NCI-H146 (cell line): ENCODE measurements at places on chromosomes 1 and 21.
A peak's percentile ranks its signal among the peaks of the same experiment; 100 is the strongest.

DNA sequence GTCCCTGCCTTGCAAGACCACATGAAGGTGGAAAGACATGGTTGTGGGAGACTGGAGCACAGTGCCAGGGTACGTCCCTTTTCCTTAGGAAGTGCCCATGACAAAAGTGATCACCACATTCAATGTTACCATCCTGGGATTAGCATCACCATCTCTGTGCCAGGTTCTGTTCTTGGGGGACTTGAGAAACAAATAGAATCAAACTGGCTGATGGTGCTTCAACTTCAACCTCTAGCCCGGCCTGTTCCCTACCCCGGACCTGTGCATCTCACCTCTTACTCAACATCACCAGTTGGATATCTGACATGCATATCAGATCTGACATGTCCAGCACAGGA, 153.3 kb downstream of the GRIK3 start:
- no peak for DNase-seq

GRCh38 chr1:89800718-89801117, 20.1 kb upstream of the LRRC8D start:
- no peak for DNase-seq

GRCh38 chr1:173005196-173005864, 45.4 kb downstream of the TNFSF18 start:
- DNase-seq, result no peak

DNA sequence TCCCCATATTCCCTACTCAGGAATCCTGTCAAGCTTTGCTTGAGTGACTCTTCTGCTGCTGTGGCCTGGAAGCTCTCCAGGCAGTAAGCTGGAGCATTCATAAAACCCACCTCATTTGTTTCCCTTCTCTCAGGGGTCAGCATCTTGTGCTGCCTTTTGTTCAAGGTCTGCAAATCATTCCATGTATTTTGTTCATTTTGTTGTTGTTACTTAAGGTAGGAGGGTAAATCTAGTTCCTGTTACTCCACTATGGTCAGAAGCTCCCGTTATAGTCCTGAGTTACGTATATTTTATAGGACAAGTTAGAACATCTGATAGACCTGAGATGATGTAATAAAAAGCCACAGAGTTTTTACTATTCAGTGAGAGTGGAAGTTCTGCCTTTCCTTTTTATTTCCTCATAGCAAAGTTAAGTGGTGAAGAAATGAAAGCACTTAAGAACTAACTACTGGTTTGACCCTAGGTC, 9.9 kb downstream of the SYNJ1 start:
- no peak for DNase-seq

DNA sequence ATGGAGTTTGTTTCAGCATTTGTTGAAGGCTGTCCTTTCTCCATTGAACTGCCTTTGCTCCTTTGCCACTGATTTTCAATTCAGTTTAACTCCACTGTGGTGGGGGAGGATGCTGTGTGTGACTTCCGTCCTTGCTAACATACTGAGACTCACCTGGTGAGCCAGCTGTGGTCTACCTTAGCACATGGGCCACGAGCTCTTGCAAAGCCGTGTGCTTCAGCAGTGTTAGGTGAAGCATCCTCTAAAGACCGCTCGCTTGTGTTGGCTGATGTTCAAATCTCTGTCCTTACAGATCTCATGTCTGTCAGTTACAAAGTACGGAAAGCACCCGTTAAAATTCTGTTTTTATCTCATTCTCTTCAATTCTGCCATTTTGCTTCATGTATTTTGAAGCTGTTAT, 3.6 kb upstream of the SPATC1L start:
- DNase-seq, result no peak

DNA sequence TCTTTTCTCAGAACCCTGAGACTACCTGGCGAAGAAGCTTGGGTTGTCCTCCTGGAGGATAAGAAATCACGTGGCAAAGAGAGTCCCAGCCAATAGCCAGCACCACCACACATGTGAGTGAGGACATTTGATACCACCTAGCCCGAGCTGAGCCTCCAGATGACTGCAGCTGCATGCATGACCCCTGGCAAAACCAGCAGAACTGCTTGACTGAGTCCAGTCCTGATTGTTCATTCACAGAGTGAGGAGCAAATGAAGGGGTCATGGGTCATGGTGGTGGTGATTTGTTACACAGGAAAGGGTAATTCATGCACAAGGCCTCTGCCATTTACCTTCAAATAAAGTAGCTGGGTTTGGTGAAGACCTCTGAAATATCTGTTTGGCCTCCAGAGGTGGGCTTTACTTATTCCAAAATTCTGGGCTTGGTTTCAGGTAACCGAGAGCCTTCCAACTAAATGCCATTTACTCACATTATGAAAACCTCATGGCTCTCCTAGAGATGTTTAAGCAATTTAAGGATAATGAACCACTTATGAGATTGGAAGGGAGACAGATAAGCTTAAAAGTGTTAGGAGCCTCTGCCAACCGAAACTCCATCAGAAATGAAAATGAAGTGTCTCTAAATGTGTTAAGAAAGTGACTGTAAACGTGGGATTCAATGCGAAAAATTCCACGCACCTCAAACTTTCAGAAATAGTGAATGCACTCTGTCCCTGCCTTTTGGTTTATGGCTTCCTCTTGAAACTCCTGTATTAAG, 163.3 kb downstream of the SLC35F3 start:
- DNase-seq, result no peak

- no peak for DNase-seq
Observed at GRCh38 chr1:202351725-202352124, 3.2 kb downstream of the PPP1R12B start.

- DNase-seq, result no peak
Observed at GRCh38 chr1:156643049-156643777, 1.3 kb downstream of the BCAN start.

- DNase-seq, result no peak
Observed at GRCh38 chr21:45119812-45120211, 45.4 kb downstream of the ADARB1 start.

DNA sequence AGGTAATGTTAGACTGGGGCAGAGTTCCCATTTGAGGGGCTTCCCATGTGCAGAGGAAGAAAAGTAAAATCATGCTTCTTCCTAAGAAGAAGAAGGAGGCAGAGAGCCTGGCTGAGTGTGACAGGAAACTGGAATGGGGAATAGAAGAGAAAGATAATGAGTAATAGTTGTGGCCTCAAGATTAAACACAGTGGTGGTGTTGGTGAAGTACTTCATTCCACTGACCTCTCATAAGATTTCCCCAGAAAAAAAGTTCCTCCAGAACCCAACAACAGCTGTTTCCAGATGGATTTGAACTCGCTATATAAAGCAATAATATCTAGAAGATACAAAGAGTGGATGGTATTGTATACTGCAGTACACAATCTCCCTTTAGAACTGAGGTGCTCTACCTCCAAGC, 13.0 kb downstream of the RGS1 start:
- DNase-seq, result no peak

DNA sequence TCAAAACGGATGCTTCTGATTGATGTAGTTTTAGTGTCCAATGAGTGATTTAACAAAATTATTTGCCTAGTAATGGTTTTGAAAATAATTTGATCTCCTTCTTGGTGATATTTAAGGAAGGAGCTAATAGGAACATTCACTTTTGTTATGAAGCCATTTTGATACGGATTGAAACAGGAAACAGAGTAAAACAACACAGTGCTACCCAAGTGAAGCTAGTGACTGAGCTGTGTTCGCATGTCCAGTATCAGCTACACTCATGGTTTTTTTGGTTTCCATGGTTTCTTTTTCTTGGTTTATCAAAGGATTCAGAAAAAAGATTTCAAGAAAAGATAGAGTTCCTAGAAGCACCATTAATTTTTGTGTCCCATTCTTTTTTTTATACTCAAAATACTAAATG, 40.1 kb upstream of the PLEKHO1 start:
- DNase-seq, result no peak

- DNase-seq, result no peak
Observed at GRCh38 chr1:53942127-53942957, 3.2 kb downstream of the IFT25 start.

GRCh38 chr1:204670152-204670927, 15.2 kb downstream of the LRRN2 start:
- DNase-seq, result no peak

- DNase-seq, result peak; percentile 90
Observed at GRCh38 chr1:157045250-157046218, at the start of gene ARHGEF11. Gene ARHGEF11, minus strand, starts transcription at chr1:157045742. Its CDS starts 1,412 bp downstream, at chr1:157044330.

GRCh38 chr1:84146411-84147032, 2.5 kb downstream of the PRKACB start:
- no peak for DNase-seq

DNA sequence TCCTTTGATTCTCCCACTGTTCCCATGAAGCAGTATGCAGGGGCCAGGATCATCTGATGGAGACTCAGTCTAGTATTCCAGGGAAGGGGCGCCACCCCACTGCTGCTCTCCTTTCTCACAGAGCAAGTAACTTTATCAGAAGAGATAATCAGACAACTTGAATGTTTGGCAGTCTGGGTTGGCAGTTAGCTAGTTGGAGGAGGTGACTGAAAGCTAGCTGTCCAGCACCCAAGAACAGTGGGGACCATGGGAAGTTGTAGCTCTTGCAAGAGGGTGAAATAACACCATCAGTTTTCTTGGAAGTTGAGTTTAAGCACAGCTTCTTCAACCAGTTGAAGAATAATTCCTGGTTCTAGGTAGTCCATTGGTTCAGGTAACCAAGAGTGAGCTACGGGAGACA, 22.2 kb upstream of the AGL start:
- no peak for DNase-seq

- DNase-seq, result no peak
Observed at GRCh38 chr1:185627171-185627570, 107.0 kb upstream of the HMCN1 start.

DNA sequence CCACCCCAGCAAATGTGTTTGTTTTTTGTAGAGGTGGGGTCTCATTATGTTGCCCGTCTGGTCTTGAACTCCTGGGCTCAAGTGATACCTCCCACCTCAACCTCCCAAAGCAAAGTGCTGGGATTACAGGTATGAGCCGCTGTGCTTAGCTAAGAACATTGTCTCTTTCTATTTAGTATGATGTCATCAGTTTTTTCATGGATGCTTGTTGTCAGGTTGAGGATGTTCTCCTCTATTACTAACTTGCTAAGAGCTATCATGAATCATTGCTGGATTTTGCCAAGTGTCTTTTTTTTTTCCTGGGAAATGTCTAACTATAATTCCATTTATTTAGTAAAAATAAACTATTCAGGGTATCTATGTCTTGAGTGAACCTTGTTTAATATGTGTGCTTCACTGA, 19.0 kb upstream of the MPC2 start:
- DNase-seq, result no peak

DNA sequence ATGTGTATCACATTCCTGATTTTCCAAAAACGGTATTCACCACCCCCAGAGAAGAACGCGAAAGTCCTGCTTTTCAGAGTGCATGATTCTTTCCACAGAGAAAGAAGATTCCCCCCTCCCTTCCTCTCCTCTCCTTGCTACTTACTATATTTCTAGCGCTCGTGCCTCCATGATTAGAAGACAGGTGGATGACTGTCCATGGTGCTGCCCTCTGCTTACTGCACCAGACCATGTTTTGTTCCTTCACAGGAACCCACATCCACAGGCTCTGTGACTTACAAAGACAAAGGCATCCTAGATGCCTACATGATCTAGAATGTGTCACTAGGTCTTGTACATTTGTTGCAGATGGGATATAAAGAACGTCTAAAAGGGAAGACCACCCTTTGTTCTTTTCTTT, 49.1 kb upstream of the ZNF648 start:
- no peak for DNase-seq

GRCh38 chr1:117633068-117633345, 27.2 kb downstream of the TENT5C start:
- DNase-seq, result no peak

DNA sequence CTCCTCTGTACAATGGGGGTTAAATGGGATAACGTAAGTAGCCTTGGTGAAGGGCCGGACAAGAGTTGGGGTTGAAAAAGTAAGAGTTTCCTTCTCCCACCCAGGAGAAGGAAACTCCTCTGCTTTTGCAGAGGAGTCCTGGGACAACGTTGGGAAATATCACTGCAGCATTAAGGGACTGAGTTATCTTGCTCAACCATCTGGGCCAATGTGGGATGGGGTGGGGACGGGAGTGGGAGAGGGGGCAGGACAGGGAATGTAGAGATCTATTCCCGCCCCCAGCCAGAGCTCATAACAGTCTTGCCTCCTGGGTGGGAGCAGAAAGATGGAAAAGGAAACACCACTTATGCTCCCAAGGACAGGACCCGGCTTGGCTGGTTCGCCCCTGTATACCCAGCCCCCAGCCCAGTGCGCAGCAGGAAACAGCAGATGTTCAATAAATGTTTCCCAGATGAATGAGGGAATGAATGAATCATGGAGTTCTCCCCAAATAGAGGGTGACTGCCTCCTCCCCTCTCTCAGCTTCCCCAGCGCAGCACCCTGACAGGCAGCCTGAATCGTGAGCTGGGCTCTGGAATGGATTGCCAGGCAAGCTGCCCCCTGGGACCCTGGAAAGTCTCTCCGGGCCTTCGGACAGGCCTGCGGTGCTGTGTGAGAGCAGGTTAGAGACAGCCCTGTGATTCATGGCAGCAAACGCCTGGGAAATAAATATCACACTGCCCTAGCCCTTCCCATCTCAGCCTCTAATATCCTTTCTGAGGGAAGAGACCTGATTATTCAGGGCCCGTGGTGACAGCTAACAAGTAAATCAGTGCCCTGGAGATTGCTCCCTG, 24.8 kb downstream of the FBXO2 start:
- DNase-seq, result no peak

- peak; percentile 94 for DNase-seq
Observed at GRCh38 chr1:1421147-1421906, at the start of gene ANKRD65. Gene ANKRD65, minus strand, starts transcription at chr1:1421276. Its CDS starts 271 bp downstream, at chr1:1421005.

- no peak for DNase-seq
Observed at GRCh38 chr1:204405988-204406387, 5.6 kb downstream of the PPP1R15B start.

DNA sequence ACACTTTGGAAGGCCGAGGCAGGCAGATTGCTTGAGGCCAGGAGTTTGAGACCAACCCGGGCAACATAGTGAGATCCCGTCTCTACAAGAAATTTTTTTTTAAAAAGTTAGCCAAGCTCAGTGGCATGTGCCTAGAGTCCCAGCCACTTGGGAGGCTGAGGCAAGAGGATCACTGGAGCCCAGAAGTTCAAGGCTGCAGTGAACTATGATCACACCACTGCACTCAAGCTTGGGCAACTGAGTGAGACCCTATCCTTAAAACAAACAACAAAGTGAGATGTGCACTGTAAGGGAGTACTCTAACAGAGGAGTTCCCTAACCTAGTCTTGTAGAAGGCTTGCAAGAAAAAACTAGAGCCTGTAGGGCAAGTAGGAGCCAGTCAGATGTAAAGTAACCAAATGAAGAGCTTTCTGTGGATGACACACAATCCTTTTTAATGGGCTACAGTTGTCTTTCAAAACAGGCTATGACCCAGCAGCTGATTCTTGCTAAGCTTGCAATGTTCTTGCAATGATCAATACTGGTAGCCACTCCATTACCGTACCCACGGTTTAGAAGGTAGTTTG, 38.0 kb upstream of the SRP9 start:
- DNase-seq, result no peak

- no peak for DNase-seq
Observed at GRCh38 chr21:19833082-19833481, 1165.1 kb upstream of the NCAM2 start.

- no peak for DNase-seq
Observed at GRCh38 chr1:207128336-207128921, 24.4 kb downstream of the C4BPA start.
